ENCODE measurements at places on chromosomes 2 and 18.

GRCh38 chr18:79780547-79780946 is 17.2 kb upstream of the KCNG2 start:
- DNase-seq = no peak

DNA sequence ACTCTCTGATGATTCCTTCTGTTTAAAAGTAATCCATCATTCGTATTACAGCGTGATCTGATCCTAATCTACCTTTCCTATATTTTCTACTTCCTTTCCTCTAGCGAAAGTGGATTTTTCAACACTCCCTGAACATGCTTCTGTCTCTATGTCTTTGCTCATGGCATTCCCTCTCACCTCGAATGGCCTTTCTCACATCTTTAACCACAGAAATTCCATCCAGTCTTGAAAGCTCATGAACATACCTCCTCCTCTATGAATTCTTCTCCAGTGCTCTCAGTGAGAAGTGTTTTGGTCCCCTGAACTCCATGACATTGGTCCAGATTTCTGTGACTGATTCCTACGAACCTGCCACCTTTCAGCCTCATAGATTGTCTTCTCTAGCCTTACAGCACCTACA is 323.2 kb downstream of the RAD51AP2 start:
- DNase-seq = no peak

DNA sequence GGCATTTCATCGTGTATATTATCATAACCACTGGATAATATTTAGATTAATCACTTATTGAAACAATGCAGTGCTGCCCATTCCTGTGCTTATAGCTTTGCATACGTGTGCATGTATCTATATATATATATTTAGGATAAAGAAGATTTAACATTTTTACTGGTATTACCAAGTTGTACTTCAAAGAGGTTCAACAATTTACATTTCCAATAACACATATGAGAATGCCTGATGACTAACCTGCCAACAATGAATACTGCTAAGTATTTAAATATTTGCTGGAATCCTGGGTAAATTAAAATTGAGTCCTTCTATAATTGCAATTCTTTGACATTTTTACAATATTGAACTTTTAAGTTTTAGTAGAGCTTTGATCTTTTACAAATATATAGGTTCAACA is 111.4 kb downstream of the SLC39A10 start:
- DNase-seq = no peak

GRCh38 chr18:52861558-52861957 is 521.6 kb downstream of the DCC start:
- no peak for DNase-seq

DNA sequence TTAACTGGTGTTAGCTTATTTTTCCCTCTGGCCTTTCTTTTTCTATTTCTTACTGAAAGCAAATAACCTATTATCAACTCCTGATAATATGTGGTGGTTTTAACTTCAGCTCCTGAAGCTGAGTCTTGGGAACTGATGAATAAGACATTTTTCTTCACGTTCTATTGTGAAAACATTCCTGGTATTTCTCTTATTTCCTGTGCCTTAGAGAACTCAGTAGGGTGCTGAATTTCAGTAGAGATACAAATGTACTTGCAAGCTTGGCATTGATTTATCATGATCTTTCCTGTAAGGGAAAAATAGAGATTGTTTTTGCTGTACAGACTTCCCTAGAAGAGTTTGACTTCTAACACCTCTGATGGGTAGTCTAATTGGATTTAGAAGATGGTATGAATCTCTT is 52.8 kb upstream of the DCC start:
- no peak for DNase-seq

DNA sequence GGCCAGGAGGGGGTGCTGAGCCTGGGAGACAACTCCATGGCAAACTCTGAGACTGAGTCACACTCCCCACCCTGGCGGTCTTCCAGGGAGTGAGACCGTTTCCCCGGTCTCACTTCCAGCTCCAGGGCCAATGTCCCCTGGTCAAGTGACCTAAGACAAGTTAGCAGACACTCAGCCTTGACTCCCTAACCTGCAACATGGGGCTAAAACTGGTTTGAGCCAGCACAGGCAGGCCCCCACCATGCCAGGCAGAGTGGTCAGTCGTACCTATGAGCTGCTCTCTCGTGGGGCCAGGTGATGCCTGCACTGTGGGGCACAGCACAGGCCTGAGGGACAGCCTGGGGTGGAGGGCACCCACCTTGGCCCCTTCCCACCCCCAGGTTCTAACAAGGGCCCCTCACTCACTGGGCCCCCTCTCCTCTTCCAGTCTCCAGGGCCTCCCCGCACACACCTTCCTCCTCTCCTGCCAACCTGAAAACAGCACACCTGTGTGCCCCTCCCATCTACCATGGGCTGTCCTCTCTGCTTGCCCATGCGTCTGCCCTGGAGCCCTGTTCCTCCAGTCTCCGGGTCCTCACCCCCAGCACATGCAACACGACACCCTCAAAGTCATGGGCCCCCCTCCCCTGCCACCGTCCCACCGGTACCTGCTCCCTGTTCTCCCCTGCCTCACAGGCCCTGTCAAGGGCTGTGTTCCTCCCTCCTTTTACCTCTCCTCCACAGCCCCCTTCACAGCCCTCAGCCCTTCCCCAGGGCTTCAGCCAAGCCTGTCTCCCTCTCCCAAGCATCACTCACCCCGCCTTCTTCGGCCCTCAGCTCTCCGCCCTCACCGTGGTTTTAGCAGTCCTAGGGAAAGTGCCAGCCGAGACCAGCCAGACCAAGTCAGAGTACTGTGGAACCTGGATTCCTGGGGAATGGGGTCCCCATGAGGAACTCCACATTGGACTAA is 1.6 kb downstream of the GPR17 start:
- no peak for DNase-seq

DNA sequence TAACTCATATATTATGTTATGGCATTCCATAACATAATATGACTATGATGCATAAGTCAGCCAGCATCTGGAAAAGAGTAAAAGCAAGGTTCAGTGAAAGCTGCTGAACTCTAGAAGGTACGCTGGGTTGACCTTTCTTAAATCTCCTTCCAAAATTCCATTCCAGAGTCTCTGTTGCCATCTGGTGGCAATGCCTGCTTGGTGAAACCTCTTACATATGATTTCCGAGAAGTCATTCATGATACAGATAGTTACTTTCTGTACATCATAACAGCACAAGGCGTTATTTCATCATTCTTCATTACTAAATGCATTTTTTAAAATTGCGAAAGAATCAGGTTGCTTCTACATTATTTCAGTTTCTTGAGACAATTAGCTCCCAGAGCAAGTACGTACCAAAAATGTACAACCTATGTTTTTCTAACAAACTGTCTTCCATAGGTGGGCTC is 7.0 kb upstream of the EPG5 start:
- DNase-seq = peak; percentile 20

DNA sequence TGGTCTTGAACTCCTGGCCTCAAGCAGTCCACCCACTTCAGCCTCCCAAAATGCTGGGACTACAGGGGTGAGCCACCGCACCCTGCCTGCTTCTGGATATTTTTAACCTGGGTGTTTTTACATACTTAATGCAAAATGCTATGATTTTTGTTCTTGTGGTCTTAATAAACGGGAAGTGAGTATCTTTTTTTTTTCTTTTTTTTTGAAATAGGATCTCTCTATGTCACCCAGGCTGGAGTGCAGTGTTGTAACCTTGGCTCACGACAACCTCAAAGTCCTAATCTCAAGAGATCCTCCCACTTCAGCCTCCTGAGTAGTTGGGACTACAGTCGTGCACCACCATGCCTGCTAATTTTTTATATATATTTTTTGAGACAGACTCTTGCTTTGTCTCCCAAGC is 19.2 kb upstream of the ASXL2 start:
- no peak for DNase-seq

GRCh38 chr2:816278-816677 is 134.4 kb upstream of the SNTG2 start:
- no peak for DNase-seq

DNA sequence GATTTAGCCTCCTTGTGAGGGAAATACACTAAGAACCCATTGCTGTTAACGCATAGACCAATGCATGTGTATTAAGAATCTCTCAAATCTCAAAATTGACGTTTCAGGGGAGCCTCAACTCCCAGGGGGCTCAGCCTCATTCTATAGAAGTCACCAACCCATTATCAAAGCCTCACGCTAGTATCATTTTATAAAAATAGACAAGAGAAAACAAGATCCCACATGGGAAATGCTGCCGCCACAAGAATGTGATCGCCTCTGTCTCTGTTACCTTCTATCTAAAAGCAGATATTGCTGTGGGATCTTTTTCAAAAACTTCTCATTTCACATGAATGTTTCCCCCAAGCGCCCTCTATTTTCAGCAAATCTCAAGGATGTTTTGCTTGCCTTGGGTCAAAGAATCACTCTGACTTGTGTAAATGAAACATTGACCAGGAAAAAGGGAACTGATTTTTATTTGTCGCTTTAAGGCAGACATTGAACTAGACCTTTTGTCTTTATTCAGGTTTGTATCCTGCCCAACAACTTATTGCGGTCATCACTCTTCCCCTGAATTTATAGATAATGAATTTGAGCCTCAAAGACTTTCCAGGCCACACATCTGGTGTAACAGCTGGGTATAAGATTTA is 679.0 kb upstream of the ID2 start:
- no peak for DNase-seq

DNA sequence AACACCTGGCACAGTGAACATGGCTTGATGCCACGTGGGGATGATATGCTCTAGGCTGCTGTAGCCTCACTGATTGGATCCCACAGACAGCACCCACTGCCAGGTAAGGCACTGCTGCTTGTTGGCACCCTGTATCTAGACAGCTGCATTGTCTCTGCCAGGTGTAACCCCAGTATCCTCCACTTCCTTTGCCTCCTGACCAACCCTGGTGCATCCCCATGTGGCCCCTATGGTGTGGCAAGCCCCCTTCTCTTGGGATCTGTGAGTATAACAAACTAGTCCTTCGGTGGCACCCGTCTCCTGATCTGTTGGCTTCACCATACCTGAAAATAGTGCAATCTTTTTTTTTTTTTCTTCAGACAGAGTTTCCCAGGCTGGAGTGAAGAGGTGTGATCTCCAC is 11.1 kb downstream of the TEX51 start:
- DNase-seq = no peak

DNA sequence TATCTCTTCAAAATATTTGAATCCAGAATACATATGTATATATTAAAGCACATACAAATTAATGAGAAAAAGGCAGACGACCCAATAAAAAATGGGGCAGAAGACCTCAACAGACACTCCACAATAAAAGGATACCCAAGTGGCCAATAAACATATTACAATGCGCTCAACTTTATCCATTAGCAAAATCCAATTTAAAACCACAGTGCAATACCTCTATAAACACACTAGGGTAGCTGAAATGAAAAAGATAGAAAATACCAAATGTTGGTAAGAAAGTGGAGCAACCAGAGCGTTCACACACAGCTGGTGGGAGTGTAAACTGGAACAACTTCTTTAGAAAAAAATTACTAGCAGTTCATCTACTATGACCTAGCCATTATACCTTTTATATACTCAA is 75.3 kb downstream of the CCDC148 start:
- DNase-seq = no peak

- DNase-seq = no peak
Measured at GRCh38 chr2:190379249-190379964, 28.7 kb upstream of the MFSD6 start.

DNA sequence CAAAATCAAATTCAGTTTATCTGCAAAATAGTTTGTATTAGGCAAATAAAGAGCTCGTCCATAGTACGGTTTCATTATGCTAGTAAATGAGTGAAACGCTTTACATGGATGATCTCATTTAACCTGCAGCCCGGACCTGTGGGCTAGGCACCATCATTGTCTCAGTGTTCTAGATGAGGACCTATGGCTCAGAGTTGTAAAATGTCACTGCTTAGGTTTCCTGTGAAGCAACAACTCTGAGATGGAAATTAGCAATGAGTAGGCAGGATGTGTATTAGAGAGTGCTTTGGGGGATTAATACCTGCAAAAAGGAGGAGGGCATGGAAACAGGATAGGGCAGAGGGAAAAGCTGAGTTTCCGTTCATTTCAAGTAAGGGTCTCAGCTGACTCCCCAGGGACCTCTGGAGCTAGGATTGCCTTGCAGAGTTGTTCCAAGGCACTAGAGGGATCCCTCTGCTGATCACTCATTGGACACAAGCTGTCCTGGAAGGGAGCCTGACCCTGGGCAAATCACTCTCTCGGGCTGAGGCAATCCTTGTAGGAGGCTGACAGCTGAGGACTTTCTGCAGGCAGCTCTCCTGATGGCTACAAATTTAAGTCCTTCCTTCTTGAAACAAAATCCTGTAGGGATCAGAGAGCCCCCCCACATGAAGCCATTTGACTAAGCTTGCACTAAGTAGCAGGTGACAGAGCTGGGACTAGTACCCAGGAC is 58.8 kb upstream of the SIX2 start:
- no peak for DNase-seq

DNA sequence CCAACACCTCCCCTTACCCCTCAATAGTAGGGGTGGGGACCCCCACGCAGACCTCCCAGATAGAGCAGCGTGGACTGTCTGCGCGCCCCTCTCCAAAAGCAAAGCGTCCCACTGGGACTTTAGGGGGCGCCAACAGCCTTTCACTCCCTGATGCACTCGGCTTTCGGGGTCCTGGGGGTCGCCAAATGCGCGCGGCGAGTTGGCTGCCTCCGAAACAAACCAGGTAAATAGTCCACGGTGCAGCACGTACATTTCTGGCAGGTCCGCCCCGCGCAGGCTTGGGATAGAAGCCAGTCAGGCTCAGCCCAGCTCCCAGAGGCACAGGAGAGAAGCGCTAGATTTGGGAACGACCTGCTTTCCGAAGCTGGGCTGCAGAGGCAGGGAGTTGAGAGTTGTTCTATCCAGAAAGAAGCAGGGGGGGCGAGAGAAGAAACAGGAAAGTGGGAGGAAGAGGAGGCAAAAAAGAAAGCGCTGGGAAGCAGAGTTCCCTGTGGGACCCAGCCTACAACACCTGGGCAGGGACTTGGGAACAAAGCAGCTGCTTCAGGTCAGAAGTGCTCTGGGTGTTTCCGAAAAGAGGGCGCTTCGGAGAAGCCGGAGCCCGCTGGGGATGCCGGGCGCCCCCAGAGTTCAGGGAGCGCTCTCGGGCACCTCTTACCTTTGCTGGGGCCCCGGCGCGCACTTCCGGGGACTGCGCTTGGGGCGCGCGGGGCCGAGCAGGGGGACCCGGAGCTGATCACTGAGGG is 544 bp downstream of the EVA1A start:
- DNase-seq = peak; percentile 30

DNA sequence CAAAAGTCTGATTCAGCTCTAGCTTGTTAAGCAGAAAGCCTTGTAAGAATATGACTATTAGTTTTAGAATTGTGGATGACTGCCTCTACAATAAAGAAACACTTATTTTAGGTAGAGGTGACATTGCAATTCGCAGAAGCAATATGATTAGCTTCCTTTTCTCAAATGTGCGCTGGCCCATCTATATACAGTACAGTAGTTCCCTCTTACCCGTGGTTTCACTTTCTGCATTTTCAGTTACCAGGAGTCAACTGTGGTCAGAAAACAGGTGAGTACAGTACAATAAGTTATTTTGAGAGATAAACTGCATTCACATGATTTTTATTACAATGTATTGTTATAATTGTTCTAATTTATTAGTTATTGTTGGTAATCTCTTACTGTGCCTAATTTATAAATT is 405.1 kb downstream of the GPD2 start:
- DNase-seq = no peak

GRCh38 chr2:233209533-233210171 is 41.8 kb upstream of the ATG16L1 start:
- DNase-seq = no peak

GRCh38 chr2:204771721-204772120 is 226.4 kb downstream of the PARD3B start:
- DNase-seq = no peak

GRCh38 chr2:95314964-95315611 is 17.9 kb downstream of the KCNIP3 start:
- peak; percentile 86 for DNase-seq

Measured in HuH-7 (cell line).